H1 (cell line): ENCODE measurements at places on chromosomes 6 and 20. TPM values are rescaled to one million over a fixed set of nuclear protein-coding genes. Genes with fewer than 3 reads are reported as not detected.

GRCh38 chr6:9112544-9112943 lies 677.2 kb upstream of the SLC35B3 start:
- H3K4me1 ChIP-seq: no peaks in the 10 kb centered on the region; the same call in 1 of the 2 replicates
- DNase-seq: no peak
- no peaks in the 10 kb centered on the region for H3K27me3 ChIP-seq
- H3K36me3 ChIP-seq: no peaks in the 10 kb centered on the region
- no peak overlapping the region for H3K27ac ChIP-seq

DNA sequence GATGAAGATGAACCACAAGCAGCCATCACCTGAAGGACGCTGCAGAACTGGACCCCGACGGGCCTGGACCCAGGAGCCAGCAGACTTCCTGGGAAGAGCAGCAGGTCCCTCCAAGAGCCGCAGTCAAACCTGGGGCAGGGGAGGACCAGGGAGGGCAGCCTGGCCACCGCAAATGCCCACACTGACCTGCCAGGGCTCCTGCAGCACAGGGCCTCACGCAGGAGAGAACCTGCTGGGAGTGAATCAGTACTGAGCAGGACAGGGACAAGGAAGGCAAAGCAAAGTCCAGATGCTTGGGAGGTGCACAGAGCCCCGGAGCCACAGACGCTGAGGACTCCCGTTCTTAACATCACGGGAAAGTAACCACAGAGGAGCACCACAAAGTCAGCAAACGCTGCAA lies 75.2 kb downstream of the TAF4 start:
- DNase-seq: no peak
- H3K36me3 ChIP-seq: peaks cover 9% of the 10 kb centered on the region; the same call in 1 of the 2 replicates
- no peaks in the 10 kb centered on the region for H3K4me1 ChIP-seq

GRCh38 chr6:53986165-53986720 lies 125.0 kb upstream of the MLIP start:
- no peaks in the 10 kb centered on the region for H3K4me1 ChIP-seq
- DNase-seq: no peak
- no peaks in the 10 kb centered on the region for H3K27me3 ChIP-seq
- no peak overlapping the region for H3K4me3 ChIP-seq
- no peak overlapping the region for H3K27ac ChIP-seq

DNA sequence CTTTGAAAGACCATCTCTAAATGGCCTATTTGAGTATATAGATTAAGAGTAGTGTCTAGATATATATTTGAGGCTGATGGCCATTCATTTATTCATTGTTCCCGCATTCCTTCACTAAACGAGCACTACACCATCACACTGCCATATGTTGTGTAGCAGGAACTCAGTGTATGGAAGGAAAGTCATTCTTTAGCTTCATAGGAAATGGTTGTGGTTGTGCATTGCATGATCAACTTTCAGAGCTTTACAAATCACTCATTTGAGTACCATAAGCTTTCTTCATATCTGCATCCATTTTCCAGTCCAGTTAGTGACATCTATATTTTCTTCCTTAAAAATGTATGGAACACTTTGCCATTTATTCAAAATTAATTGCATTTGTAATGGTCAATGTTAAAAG lies 97.9 kb downstream of the ARID1B start:
- H3K36me3 ChIP-seq: no peaks in the 10 kb centered on the region
- H3K4me1 ChIP-seq: peaks cover 10% of the 10 kb centered on the region
- DNase-seq: no peak
- no peak overlapping the region for H3K4me3 ChIP-seq
- no peak overlapping the region for H3K27ac ChIP-seq

GRCh38 chr6:156953479-156954146 lies 176.4 kb downstream of the ARID1B start:
- no peak overlapping the region for H3K4me3 ChIP-seq
- no peaks in the 10 kb centered on the region for H3K27me3 ChIP-seq
- no peak overlapping the region for H3K27ac ChIP-seq
- H3K4me1 ChIP-seq: no peaks in the 10 kb centered on the region; the same call in 1 of the 2 replicates
- DNase-seq: no peak

- no peak overlapping the region for H3K27ac ChIP-seq
- no peaks in the 10 kb centered on the region for H3K27me3 ChIP-seq
- DNase-seq: no peak
- no peak overlapping the region for H3K4me3 ChIP-seq
- H3K36me3 ChIP-seq: no peaks in the 10 kb centered on the region
- H3K4me1 ChIP-seq: no peaks in the 10 kb centered on the region
Observed at GRCh38 chr6:42507901-42508300, 55.9 kb upstream of the UBR2 start.

- no peaks in the 10 kb centered on the region for H3K36me3 ChIP-seq
- H3K27ac ChIP-seq: no peak overlapping the region
- peaks cover 37% of the 10 kb centered on the region for H3K4me1 ChIP-seq
- DNase-seq: no peak
Observed at GRCh38 chr6:34225551-34225950, 11.1 kb upstream of the HMGA1 start.

- no peak overlapping the region for H3K27ac ChIP-seq
- no peak for DNase-seq
- peaks cover 18% of the 10 kb centered on the region for H3K4me1 ChIP-seq
- no peaks in the 10 kb centered on the region for H3K36me3 ChIP-seq
- H3K4me3 ChIP-seq: no peak overlapping the region
- no peaks in the 10 kb centered on the region for H3K27me3 ChIP-seq
Observed at GRCh38 chr6:33586108-33586640, 6.1 kb upstream of the BAK1 start.

The RIN2 gene
- 0.90 and 1.3 TPM in 2 replicates for total RNA-seq

The OR2B6 gene
- not detected in 2 replicates for total RNA-seq

The SIRPB1 gene
- 0.54 and 0.99 TPM in 2 replicates for total RNA-seq

The SLC13A3 gene
- total RNA-seq: 9.4 and 9.8 TPM in 2 replicates
